ENCODE measurements at places on chromosomes 12 and 14. TPM values are rescaled to one million over a fixed set of nuclear protein-coding genes. Genes with fewer than 3 reads are reported as not detected.

ARHGAP9 gene
- 165 TPM for polyA plus RNA-seq

TAS2R19 gene
- 1.6 TPM for polyA plus RNA-seq

KRT6B gene
- 30.7 TPM for polyA plus RNA-seq

LUM gene
- polyA plus RNA-seq = 63.5 TPM

GARIN6 gene
- 0.02 TPM for polyA plus RNA-seq

GPRC5D gene
- polyA plus RNA-seq = 0.05 TPM

PLA2G1B gene
- polyA plus RNA-seq = 1.5 TPM

ACTR6 gene
- polyA plus RNA-seq = 39.9 TPM
